Fibroblast of the aortic adventitia (primary cell): ENCODE measurements at places on chromosomes 7 and 10. TPM values are rescaled to one million over a fixed set of nuclear protein-coding genes. Genes with fewer than 3 reads are reported as not detected.

Gene OPN1SW
- total RNA-seq: not detected in 2 replicates

DNA sequence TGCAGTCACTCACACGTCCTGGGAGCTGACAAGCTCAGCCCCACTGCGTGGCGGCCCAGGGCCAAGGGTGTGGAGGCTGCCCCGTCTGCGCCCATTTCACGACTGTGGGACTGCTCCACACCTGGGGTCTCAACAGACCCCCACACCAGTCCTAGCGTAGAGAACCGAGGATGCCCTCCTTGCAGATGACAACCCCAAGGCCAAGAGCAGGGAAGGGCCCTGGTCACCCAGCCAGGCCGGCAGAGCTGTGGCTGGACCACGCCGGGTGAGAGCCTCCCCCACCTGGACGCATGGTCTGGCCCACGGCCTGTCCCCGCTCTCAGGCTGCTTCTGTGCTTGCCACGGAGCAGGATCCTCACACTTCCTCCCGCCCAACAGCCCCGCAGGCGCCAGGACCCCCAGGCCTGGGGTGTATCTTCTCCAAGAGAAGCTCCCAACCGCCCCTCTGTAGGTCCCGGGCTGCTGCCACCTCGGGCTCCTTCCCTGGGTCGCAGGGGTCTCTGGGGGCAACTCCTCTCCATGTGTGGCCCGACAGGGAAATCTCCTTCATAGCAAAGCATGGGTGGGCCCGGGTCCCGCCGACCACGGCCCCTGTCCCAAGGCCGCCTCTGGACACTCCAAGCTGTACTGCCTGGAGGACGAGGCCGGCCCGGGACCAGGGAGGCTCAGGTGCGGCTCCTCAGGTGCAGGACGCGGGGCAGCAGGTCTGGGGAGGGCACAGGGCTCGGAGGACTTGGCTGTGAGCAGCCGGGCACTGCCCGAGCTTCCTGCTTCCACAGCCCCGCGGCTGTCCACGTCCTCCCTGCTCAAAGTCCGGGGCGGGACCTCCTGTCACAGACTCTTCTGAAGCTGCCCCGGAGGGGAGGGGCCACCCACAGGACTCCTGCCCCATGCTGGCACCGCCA is 88.8 kb downstream of the FOXL3 start:
- DNase-seq: no peak

Gene SEMA3C
- 208 and 319 TPM in 2 replicates for total RNA-seq

Gene ACHE
- total RNA-seq: 0.16 TPM in 1 of 2 replicates, not detected in the other

Gene SPDYE5
- total RNA-seq: 0.09 TPM in 1 of 2 replicates, not detected in the other

- DNase-seq: no peak
Observed at GRCh38 chr7:25091779-25092178, 33.3 kb downstream of the CYCS start.

DNA sequence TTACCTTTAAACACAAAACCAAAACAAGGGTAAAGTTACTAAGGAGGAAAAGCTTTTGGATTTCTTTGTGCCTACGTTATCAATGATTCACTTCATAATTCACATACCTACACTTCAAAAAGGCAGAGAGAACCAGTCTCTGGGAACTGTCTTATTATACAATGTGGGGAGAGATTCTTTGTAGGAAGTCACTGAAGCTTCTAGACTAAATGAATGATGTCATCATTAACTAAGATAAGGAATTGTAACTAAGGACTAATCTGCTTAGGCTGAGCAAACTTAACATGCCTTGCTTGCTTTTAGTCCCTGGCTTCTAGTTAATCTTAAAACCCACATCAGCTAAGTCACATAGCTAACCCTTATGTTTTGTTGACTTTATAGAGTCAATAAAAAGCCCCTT is 771.2 kb downstream of the NXPH1 start:
- DNase-seq: no peak

GRCh38 chr7:158828133-158829020 is 932 bp downstream of the ESYT2 start:
- DNase-seq: peak; percentile 55

DNA sequence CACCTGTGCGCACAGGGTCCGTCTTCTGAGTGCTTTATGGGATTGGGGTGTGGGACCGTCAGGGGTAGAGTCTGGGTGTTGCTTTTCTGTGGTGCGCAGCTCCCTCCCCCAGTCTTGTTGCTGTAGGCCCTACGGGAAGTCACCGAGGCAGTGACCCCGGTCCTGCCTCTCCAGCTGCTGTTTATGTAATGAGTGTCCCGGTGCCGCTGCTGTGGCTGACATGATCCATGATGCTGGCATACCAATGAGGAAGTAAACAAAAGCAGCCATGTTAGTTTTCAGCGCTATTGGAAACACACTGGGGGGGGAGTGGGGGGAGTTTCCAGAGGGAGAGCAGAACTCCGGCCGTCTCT is 1.1 kb downstream of the TRIM8 start:
- DNase-seq: no peak

DNA sequence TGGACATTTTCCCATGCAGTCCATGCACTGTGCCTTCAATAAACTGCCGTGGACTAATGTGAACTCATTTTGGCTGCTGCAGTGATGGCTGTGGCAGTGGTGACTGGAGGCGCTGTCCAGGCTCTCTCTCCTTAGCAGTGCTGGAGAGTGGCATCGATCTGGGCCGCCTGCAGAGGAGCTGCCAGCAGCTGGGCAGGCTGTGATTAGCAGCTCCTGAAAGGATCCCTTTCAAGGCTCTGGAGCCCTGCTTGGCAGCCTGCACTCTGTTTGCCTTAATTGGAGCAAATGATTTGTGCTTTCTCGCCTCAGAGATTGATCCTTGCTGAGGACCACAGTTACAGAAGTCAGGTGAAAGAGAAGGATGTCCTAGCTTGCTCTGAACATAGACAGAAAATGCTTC is 130.1 kb upstream of the VWC2 start:
- DNase-seq: no peak

DNA sequence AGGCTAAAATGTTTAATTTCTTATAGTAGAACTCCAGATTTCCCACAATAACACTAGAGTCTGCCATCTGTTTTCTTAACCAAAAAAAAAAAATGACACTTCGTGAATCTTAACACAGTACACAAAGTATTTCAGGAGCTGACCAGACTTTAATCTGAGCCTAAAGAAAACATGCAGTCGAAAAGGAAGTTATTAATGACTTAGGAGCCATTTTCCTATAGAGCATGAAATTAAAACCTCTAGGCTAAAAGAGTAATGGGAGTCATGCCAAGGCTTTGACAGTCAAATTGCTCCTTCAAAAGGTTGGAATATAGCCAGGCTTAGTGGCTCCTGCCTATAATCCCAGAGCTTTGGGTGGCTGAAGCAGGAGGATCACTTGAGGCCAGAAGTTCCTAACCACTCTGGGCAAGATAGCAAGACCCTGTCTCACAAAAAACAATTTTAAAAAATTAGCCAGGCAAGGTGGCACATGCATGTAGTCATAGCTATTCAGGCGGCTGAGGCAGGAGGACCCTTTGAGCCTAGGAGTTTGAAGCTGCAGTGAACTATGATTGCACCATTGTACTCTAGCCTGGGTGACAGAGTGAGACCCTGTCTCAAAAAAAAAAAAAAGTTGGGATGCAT is 13.6 kb downstream of the MICU1 start:
- peak; percentile 27 for DNase-seq

DNA sequence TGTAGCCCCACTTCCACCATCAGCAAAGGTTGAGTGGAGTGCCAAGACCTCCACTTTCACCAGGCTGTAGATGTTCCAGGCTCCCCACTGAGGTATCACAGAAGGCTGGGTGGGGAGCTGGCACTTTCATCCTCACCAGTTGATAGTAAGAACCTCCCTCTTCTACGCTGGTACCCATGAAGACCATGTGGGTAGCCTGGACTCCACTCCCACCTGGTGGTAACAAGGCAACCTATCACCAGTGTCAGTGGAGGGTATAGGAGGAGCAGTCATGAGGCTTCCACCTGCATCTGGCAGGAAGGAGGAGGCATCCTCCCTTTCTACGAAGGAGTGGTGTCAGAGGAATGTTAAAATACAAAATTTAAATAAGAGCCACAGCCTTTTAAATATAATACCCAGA is 4.4 kb downstream of the SMIM30 start:
- peak; percentile 11 for DNase-seq

DNA sequence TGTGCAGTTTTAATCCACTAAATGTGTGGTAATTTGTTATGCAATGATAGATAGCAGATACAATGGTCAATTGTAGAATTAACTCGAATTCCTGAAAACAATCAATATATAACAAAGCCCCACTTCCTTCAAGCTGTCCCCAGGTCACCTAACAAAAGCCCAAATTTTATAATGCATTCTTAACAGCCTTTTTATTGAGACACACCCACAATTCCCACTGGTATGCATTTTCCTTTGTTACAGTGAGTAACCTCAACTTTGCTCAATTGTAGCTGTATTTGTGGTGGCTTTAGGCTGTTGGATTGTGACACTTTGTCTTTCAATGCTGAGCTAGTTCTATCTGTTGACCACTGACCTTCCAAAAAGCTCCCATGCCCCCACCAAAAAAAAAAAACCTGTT is 279.8 kb upstream of the CACNA2D1 start:
- peak; percentile 2 for DNase-seq

GRCh38 chr10:15167411-15168290 is 842 bp downstream of the NMT2 start:
- DNase-seq: peak; percentile 46
